NCI-H226 (cell line): ENCODE measurements at places on chromosomes 6 and 20.

- DNase-seq = no peak
These were observed 16.3 kb downstream of the LRRC73 start for GRCh38 chr6:43493833-43494232.

- no peak for DNase-seq
These were observed 33.3 kb upstream of the ZBP1 start for GRCh38 chr20:57653546-57653900.

DNA sequence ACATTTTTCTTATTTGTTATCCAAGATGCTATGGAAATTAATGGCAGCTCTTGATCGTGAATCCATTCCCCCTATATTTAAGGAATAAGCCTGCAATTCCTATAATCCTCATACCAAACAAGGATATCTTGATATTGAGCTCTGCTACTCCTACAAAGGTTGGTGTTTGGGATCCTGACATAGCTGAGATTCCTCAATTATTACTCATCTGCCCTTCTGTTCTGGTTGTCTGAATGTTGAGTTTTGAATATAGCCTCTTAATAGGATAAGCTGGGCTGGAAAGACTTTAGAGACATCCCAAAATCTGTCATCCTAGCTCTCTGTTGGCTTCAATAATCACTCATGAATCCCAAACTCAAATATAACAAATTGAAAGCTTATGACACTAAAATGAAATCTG, 49.9 kb downstream of the CLIC5 start:
- peak; percentile 89 for DNase-seq

- no peak for DNase-seq
These were observed 951 bp upstream of the OLIG3 start for GRCh38 chr6:137494988-137495702.

- no peak for DNase-seq
These were observed 654.2 kb upstream of the MAP3K7 start for GRCh38 chr6:91240878-91241603.

DNA sequence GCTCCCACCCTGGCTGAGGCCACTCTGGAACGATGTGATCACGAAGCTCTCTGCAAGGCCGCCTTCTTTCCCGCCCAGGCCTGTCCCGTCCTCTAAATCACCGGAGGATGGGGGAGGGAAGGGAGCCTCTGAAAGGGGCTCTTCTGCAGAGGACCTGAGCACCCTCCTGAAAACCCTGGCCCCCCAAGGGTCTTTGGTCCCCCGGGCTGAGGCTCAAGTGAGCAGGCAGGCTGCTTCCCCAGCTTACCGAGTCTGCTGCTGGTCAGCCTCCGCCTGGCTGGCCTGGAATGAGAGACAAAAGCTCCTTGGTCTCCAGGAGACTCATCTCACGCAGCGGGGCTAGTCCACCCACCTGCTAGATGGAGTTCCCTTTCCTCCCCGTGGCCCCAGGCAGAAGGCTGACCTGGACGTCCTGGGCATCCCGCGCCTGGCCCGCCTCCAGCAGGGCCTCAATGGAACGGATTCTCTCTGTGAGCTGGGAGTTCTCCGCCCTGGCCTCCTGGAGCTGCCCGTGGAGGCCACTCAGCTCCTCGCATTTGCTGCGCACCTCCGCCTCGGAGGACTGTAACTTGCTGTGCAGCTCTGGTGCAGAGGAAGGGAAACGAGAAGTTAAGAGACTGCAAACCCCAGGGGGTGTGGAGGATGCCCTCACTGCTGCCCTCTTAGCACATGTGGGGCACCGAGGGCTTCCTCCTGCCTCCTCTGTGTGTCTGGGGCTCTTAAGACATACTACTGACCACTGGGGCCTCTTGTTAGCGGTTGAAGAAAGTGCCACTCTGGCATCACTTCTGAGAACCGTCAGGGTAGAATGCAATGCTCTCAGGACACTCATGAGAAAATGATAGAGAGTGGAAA, 54.7 kb downstream of the RRBP1 start:
- no peak for DNase-seq

- no peak for DNase-seq
These were observed 219.2 kb upstream of the LRFN2 start for GRCh38 chr6:40806256-40806864.

- no peak for DNase-seq
These were observed 6.7 kb upstream of the TTK start for GRCh38 chr6:79997728-79998127.

DNA sequence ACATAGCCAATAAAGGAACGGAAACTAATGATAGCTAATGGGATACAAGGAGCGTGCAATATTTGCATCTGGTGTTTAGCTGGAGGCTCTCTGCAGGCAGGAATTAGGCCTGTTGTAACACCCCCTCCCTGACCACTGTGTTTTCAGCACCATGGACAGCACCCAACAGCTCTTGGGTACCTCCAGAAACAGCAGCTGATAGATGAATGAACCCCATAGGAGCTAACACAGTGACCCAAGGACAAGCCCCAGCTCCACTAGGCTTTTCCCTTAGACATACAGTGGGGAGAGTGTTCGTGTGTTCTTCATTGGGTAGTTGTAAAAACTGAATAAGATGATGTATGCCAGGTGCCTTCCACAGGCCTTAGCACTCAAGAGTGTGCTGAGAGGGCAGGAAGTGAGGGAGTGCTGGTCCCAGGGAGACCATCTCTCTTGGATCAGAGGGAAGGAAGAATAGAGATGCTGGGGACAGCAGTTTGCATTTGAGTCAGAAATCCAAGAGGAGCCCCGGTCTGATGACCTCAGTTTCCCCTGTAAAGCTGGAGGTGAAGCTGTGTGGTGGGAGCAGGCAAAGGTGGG, 161.3 kb downstream of the PHACTR3 start:
- no peak for DNase-seq

GRCh38 chr6:170178561-170179477, 112.1 kb downstream of the DLL1 start:
- peak; percentile 27 for DNase-seq

DNA sequence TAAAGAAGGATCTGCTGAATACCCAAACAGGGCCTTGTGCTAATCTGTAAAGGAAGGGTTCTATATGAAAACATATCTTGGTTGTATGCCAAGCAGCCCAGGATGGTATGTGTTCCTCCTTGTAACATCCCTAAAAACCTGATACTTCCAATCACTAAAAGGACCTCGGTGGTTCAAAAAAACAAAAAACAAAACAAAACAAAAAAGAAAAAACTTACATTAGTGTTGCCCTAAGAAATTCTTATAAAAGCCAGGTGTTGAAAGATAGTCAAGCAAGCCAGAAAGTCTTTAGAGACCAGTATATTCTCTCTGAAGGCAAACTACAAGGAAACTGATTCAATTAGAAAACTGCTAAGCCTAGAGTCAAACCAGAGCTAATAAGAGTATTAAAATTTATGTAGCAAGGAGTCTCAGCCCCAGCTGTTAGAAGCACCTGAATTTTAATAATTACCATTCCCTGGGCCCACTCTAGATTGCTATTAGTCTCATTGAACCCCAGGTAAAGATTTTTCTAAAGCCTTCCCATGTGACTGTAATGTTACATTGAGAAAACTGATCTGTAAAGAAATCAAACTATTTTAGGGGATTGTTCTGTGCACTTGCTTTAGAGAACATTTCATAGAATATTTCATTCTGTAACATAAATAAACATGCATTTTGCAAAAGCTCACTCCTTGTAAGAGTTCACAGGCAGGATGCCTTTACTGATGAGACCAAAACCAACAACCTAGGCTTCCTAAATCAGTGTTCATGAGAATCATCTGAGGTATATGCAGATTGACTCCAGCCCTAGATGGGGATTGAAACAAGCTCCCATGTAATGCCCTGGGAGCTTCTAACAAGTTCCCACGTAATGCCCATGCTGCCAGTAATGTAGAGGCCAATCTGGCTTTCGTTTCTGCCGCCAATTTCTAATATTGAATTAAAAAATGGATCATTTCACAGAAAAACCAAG, 95.2 kb upstream of the BTN3A2 start:
- DNase-seq = no peak

DNA sequence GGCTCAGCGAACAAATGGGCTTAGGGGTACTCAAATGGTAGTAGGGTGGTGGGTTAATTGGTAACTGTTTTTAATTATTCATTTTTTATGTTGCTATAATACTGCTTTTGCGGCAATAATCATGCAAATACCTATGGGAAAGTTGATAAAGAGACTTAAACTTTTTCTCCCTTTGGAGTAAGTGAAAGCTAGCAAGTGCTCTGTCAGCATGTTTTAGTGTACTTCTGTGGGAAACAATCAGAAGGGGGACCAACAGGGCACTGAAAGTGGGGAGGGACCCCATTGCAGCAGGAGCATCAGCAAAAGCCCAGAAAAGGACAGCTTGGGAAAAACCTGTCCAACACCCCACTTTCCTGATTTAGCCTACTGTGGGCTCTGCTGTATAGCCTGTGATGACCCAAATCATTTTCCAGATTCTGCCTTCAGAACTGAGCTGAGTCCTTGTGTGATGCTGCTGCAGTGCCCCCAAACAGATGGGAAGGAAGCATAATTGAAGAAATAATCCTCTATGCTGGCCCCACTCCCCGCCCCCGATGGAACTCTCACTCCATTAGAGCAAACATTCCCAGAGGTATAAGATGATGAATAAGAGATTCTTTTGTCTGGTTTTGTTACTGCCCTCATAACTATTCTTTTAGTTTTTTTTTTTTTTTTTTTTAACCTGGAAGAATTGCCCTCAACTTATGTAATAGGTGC, 322.8 kb downstream of the CD83 start:
- no peak for DNase-seq

DNA sequence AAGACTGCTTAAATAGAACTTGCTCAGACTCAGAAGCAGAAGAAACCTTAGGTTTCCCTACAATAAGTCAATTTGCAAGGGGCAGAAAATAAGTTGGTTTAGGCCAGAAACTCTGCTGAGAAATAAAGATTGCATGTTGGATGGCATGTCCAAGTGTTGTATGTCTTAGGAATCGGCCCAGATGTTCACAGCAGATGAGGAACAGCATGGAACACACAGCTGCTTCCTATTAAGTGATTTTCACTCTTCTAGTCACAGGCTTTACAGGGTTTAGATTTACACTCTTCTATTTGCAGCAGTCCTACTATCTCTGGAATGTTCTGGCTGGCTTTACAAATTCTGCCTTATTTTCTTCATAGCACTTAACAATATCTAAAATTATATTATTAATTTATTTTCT, 3.2 kb downstream of the ZKSCAN4 start:
- DNase-seq = no peak

GRCh38 chr6:85461798-85462170, 11.9 kb downstream of the NT5E start:
- DNase-seq = no peak

GRCh38 chr6:143579703-143580102, 68.2 kb upstream of the FUCA2 start:
- DNase-seq = peak; percentile 83

GRCh38 chr6:14880677-14881076, 365.2 kb upstream of the JARID2 start:
- DNase-seq = no peak

- no peak for DNase-seq
These were observed 5.4 kb downstream of the NOX3 start for GRCh38 chr6:155450240-155450581.
